Right forelimb (tissue), 1 donor: ENCODE measurements at places on chromosomes 2 and 18.

- DNase-seq, result no peak
Observed at GRCh38 chr2:138389063-138389462, 112.5 kb upstream of the SPOPL start.

GRCh38 chr18:47911877-47912276 is 18.6 kb downstream of the SMAD2 start:
- DNase-seq, result no peak

DNA sequence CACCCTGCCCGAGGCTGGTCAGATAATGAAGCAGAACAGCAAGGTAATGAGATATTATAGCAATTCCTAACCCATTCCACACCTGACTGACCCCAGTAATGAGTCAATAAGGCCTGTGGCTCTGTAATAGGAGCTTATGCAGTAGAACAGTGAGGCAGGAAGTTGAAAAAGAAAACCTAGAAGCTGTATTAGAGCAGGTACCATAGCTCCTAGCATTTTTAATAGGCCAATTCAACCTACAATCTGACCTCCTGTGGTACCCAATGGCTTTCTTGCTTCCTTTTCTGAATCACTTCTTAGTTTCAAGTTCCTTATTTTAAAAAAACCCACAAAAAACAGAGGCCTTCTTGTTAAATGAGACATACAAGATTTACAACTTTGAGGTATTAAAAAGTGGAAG is 43.6 kb upstream of the MAP2 start:
- DNase-seq, result no peak

DNA sequence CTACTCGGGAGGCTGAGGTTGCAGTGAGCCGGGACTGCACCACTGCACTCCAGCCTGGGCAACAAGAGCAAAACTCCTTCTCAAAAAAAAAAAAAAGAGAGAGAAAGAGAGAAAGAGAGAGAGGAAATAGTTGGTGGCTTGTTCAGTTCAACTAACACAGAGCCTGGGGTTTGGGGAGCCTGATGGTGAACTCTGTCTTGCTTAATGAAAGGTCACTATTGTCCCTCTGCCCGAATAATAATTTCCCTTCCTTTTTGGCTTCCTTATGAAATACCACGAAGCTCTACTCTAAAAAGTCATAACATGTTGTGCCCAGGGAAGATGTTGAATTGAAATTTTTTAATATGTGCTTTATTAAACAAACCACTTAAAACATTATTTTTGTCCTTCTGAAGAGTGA is 17.3 kb downstream of the BCL2 start:
- DNase-seq, result no peak
